ENCODE measurements at places on chromosomes 6 and 20.

DNA sequence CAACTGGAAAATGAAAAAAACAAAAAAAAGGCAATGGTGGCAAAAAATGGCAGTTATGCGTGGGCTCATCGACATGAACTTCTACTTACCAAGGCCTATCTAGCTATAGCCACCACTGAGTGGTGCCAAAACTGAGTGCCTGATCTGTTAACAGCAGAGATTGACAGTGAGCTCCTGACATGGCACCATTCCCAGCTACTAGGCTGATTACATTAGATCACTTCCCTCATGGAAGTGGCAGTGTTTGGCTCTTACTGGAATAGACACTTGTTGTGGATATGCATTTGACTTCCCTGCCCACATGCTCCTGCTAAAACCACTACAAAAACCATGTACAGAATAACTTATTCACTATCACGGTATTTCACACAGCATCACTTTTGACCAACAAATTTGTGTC is 216.1 kb upstream of the SGK1 start:
- DNase-seq, result no peak

GRCh38 chr20:38226553-38226952 is 34.0 kb downstream of the KIAA1755 start:
- DNase-seq, result no peak

GRCh38 chr6:94133106-94133505 is 713.7 kb upstream of the EPHA7 start:
- no peak for DNase-seq

DNA sequence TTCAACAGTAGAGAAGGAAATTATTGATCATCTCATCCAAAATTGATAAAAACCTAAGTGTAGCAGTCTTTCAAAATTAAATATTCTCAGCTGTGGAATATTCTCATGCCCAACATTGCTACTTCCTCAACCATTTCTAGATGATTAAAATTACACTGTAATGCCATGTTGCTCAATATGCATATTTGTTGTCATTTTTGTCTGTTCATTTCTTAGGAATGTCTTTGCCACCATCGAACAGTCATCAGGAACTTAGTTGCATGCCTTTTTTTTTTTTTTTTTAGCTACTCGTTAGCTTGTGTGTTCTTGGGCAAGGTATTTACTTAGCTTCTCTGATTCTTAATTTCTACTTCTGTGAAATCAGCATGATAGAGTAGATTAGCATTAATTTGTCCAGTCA is 188.6 kb downstream of the DTNBP1 start:
- DNase-seq, result no peak

GRCh38 chr6:12420626-12421025 is 130.5 kb downstream of the EDN1 start:
- DNase-seq, result no peak

- no peak for DNase-seq
These were observed 420.4 kb upstream of the OPRM1 start for GRCh38 chr6:153618371-153619322.

Data from osteocyte (in vitro differentiated cells).